HFFc6 (cell line): ENCODE measurements at places on chromosomes 4 and X. TPM values are rescaled to one million over a fixed set of nuclear protein-coding genes. Genes with fewer than 3 reads are reported as not detected.

The HSD17B13 gene
- total RNA-seq, result not detected in 3 replicates

The HUWE1 gene
- 129 to 199 TPM (median 175 TPM) in 3 replicates for total RNA-seq

DNA sequence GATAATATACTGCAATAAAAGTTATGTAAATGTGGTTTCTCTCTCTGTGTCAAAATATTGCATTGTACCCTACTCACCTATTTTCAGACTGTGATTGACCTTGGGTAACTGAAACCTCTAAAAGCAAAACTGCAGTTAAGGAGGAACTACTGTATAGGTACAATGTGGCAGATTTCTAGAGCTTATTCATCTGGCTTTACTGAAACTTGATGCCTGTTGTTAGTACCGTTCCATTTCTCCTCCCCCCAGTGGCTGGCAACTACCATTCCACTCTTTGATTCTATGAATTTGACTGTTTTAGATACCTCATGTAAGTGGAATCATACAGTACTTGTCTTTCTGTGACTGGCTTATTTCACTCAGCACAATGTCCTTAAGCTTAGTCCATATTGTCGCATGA, 61.9 kb downstream of the HOPX start:
- DNase-seq, result no peak

DNA sequence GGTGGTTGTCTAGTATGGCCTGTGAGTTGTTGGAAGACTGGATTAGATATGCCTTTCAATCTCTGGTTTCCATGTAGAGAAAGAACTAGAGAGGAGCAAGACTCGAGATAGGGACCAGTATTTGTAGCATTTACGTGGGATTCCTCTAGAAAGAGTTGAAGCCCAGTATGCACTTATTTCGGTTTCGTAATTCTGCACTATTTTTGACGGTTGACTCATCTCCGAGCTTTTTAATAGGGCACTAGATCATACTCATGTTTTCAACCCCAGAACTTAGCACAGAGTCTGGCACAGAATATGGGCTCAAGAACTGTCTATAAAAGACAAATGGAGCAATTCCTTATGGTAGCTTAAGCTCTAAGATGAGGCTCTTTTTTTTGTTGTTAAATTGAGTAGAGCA, 15.7 kb downstream of the HELT start:
- no peak for DNase-seq

DNA sequence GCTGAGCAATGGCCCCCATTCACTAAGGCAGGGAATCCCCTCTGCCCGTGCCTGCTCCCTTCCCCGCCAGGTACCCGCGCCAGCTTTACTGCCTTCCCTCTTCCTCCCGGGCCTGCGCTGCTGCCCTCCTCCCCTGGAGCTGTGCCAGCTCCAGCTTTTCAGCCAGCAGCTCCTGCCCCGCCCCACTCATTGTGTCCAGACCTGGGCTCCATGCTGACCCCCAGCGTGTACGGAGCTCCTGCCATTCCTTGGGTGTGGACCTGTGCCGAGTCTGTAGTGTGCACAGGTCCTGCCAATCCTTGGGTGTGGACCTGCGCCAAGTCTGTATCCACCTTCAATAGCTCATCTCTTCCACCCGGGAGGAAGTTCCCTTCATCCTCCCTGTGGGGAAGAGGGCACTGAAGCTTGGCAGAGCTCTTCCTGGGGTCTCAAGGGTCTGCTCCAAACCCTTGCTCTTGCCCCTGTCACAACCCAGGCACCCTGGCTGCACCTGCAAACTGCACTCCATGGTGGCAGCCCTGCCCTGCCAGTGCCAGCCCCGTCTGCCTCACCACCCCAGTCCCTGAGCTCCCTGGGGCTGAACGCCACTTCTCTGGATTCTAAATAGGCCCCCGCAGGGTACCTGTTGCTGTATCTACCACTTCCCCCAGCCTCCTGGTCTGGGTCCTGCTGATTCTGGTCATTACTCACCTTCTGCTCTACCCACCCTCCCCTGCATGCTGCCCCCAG, 63.9 kb downstream of the TRMT44 start:
- DNase-seq, result no peak
